ENCODE measurements at places on chromosomes 1 and 21.
A peak's percentile ranks its signal among the peaks of the same experiment; 100 is the strongest.

- DNase-seq: no peak
Observed at GRCh38 chr1:184379111-184379752, 7.6 kb upstream of the C1orf21 start.

- no peak for DNase-seq
Observed at GRCh38 chr1:223678841-223679240, 13.3 kb upstream of the CAPN8 start.

DNA sequence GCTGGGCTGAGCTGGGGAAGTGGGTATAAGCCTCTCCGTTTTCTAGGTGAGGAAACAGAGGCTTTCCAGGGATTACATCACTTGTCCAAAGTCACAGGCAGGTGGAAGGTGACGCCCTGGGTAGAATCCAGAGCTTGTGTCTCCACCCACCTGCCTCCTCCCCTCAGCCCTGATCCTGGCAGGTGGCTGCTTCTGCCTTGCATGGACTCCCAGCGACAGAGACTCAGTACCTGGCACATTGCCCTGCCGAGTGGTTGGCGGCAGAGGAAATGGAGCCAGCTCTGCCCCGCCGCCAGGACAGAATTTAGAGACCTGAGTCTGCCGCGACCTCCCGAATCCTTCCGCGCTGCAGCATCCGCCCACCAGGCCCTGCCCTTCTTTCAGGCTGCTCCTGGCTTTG lies 2.1 kb downstream of the PLA2G2E start:
- DNase-seq: no peak

GRCh38 chr1:116352349-116352813 lies 20.7 kb upstream of the ATP1A1 start:
- no peak for DNase-seq

- DNase-seq: no peak
Observed at GRCh38 chr1:70043804-70044203, 161.6 kb downstream of the LRRC40 start.

DNA sequence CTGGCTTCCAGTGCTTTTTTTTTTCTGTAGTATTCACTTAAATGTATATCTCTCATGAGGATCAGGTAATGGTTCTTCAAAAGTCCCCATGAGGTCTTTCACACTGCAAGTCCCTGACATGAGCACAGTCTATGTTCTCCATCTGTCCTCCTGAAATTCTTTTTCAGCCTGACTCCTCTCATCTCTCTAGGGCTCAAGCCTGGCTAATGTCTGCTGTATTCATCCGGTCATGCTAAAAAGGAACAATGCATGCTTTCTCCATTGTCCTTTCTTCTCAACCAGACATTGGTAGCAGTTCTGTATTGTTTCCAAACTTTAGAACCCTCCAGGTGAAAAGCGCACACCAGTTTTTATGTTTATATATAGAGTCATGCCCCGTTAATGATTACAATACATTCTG lies 368.3 kb upstream of the OLFM3 start:
- DNase-seq: no peak

GRCh38 chr1:172588296-172589291 lies 55.6 kb downstream of the SUCO start:
- DNase-seq: no peak

- peak; percentile 49 for DNase-seq
Observed at GRCh38 chr1:200873671-200874397, 1.1 kb downstream of the GPR25 start.

GRCh38 chr1:34650800-34651199 lies 104.0 kb upstream of the GJB5 start:
- no peak for DNase-seq

GRCh38 chr1:21585037-21585436 lies 75.8 kb downstream of the ALPL start:
- DNase-seq: no peak

Measured in WTC11 (cell line).